ENCODE measurements at places on chromosomes 11 and 22.

DNA sequence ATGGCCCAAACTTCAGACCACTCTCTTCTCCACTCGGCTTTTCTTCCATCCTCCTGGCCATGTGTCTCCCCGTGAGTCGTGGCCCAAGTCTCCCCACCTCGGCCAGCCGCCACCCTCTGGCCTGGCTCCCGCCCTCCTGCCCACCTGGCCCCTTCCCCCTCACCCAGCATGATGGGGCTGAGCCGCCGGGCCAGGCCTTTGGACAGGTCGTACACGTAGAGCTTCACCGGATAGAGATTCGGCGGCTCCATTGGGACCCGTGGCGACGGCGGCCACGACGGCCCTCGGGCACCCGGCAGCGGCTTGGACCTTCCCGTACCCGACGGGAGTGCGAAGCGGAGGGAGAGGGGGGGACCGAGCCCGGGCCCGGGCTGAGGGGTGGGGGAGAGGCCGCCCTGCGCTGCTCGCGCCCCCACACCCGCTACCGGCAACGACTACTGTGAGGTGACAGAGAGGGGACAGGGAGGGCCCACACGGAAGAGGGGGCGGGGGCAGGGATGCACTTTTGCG lies at the start of gene DESI1:
DESI1 (minus strand) TSS at position 455 of the 510 bp plus-strand sequence; CDS start at position 251, 204 bp downstream.
- no peak for DNase-seq

DNA sequence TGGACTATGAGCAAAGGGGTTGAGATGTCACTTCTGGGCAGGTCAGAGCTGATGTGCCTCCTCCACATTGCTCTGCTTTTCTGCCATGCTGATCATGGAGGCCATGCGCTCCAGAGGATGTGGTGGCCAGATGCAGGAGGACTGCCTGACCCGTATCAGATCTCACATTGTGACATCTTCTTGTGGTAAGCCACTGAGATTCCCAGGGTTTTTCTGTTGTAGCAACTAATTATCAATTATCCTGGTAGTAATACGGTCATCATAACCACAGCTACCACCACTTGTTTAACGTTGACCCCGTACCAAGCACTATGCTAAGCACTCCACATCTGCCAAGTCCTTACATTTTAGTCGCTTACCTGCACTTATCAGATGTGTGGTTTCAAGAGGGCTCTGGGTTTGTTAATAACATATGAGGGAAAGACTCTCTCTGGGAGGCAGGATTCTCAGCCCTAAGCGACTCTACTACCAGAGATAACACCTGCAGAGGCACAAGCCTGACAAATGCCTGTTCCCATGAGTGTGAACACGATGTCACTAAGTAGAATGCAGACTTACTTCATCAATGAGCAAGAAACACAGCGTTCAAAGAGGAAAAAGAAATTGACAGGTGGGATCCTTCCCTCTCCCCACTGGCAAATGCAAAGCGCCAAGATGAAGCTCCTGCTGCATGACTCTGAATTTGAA lies 63.6 kb upstream of the TIMP3 start:
- no peak for DNase-seq

DNA sequence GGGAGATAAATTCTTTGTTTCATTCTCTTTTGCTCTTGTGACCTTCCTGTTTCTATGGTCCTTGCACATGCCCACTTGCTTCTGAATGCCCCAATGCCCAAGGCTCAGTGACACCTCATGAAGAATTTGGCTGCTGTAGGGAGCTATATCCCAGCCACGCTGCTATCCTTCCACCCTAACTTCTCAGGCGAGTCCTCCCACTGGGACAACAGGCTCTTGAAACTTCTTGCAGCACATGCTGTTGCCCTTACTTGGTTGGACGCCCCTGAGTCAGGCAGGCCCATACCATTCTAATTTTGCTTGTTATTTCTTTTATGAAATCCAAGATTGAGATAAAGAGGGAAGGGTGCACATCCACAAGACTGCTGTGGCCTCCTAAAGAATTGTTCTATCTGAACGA lies 57.6 kb upstream of the BLID start:
- no peak for DNase-seq

GRCh38 chr11:67647471-67647870 lies 3.1 kb downstream of the ACY3 start:
- DNase-seq: no peak

DNA sequence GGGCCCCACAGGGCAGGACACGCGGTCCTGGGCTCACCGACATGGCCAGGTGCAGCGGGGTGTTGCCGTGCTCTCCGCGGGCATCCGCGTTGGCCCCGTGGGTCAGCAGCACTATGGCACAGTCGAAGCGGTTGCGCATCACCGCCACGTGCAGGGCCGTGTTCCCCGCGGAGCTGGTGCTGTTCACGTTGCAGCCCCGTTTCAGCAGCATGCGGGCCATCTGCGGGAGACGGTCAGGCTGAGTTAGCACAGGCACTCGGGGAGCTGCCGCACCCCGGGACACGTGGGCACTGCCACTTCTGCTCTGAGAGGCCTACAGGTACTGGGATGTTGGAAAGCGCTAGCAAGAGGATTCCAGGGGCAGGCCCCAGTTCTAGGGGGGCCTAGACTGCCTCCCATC lies 22.3 kb upstream of the BAIAP2L2 start:
- DNase-seq: no peak

- DNase-seq: no peak
These were observed 219.7 kb downstream of the CNTN5 start for GRCh38 chr11:99240192-99241030.

- no peak for DNase-seq
These were observed 840.4 kb upstream of the TENM4 start for GRCh38 chr11:80281194-80281593.

DNA sequence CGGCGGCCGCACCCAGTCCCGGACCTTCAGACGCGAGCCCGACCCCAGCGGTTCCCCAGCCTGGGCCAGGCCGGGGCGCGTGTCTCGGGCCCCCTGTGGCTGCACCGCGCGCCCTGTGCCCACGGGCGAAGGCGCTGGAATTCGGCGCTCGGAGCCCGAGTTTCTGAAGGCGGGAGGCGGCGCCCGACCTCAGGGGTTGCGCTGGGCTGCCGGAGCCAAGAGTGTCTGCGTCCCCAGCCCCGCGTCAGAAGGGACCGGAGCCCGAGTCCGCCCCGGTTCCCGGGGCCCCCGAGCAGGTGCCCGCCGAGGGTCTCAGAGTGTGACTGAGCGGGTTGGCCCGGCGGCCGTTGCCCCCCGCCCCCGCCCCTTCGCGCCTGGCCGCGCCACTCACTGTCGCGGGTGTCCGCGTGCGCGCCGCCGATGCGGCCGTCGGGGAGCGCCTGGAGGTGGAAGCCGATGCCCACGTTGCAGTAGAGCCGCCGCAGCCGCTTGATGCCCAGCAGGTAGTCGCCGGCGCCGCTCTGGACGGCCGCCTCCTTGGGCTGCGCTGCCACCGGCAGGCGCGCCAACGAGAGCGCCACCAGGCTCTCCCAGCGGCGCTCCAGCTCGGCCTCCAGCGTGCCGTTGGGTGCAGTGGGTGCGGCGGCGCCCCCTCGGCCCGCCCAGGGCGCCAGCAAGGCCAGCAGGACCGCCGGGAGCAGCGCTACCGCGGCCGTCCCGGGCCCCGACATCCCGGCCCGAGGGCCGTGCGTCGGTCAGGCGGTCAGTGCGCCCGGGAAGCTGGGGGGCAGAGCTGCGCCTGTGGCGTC lies 583 bp downstream of the FGF4 start:
- DNase-seq: no peak

GRCh38 chr22:39343259-39344045 lies 6.3 kb upstream of the SYNGR1 start:
- DNase-seq: peak; percentile 71

DNA sequence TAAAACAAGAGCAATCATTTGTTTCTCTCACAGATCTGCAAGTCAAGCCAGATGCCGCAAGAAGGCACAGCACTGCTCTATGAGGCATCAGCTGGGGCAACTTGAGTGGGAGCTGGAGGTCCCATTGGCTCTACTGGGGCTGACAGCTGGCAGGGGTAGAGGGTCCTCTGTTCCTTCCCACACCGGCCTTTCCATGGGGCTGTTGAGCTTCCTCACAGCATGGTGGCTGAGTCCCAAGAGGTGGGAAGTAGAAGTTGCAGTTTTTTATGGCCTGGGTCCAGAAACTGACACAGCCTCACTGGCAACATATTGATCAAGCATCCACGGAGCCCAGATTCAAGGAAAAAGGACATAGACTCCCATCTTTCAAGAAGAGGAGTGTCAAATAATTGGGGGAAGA lies 34.4 kb downstream of the RPL3 start:
- DNase-seq: no peak

DNA sequence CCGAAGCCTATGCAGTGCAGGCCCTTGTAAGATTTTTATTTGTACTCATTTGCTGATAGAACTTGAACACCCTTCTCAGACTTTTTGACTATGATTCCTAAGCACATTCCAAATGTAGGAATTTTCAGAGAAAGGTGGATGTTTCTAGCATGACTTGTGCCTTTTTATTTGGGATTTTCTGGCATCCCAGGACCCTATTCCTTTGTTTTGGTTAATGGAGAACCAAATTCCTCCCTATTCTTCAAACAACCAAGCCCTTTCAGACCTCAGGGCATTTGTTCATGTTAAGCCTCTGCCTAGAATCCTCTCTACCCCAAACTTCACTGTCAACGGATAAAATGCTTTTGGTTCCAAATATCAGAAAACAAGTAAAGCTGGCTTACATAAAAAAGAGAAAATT lies 371.1 kb downstream of the DDX10 start:
- no peak for DNase-seq

DNA sequence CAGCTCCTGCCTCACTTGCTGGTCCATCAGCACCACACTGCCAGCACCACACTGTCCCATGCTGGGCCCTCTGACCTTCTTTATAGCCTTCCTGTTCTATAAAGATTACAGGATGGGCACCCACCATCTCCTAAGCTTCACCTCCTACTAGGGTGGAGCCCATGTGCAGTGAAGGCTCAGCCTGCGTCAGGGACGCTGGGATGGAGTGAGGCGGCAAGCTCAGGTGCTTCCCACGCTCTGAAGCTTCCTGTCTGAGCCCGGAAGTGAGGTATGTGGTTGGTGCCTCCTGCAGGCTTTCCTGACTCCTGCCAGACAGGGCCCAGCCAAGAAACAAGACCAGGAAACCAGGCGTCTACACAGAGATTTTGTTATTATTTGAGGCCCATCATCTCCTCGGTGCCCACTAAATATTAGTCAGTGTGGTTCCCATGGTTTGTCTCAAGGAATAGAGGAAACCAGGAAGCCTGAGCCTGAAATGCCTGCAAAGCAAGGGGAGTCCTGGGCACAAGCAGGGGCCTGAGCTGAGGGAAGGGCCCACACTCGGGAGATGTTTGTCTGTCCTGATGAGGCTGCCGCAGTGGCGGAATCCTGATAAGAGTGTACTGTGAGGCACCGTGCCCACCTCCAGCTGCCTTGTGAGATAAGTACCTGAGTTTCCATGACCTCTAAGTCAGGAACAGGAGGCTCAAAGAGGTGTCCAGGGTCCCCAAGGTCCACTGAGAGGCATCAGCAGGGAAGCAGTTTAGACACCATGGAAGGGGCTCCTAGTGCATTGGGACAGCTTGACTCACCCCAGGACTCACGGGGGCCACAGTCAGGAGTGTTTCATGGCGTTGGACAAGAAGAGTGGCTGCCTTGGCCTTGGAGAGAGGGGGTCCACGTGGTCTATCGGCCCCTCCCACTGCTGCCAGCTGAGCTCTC lies 22.0 kb downstream of the RSPH14 start:
- DNase-seq: peak; percentile 63

GRCh38 chr11:31247321-31247720 lies 122.2 kb downstream of the DCDC1 start:
- DNase-seq: no peak

DNA sequence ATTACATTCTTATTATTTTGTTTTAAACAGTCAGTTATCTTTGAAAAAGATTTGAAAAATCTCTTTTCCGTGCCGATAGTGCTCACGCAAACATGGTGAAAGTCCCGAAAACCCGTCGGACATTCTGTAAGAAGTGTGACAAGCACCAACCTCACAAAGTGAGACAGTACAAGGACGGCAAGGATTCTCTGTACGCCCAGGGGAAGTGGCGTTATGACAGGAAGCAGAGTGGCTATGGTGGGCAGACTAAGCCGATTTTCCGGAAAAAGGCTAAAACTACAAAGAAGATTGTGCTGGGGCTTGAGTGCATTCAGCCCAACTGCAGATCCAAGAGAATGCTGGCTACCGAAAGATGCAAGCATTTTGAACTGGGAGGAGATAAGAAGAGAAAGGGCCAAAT lies 28.7 kb upstream of the CTSD start:
- DNase-seq: no peak

- peak; percentile 85 for DNase-seq
These were observed 40.5 kb upstream of the RIC3 start for GRCh38 chr11:8209208-8209807.

DNA sequence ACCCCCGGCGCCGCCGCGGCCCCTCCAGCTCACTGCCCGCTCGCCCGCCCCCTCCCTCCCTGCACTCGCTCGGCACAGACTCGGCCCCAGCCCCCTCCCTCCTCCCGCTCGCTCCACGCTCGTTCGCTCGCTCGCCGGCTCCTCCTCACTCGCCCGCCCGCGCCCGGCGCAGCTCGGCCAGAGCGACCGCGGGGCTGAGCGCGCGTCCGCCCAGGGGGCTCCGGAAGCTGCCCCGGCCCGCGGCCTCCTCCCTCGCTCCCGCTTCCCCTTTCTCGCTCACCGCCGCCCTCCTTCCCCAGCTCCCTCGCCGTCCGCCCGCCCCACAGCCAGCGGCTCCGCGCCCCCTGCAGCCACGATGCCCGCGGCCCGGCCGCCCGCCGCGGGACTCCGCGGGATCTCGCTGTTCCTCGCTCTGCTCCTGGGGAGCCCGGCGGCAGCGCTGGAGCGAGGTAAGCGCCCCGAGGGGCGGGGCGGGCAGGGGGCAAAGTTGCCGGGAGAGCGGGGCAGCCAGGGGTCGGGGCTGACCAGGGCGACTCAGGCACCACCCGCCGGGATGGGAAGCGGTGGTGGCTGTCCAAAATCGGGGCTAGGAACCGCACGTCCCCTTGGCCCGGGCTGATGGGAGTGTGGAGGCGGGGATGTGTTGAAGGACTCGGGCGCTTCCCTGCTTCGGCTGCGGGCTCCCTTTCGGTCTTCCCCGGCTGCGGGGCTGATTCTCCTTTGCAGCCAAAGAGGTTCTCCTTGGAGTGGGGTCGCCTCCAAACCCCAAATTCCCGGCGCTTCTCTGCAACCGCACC lies at the start of gene SEZ6L:
SEZ6L (plus strand) TSS at position 148 of the 797 bp plus-strand sequence; CDS start at position 356, 208 bp downstream.
- DNase-seq: no peak

GRCh38 chr11:469684-470560 lies 19.8 kb downstream of the PTDSS2 start:
- no peak for DNase-seq

GRCh38 chr11:117898059-117898458 lies 21.6 kb upstream of the FXYD6 start:
- DNase-seq: no peak

DNA sequence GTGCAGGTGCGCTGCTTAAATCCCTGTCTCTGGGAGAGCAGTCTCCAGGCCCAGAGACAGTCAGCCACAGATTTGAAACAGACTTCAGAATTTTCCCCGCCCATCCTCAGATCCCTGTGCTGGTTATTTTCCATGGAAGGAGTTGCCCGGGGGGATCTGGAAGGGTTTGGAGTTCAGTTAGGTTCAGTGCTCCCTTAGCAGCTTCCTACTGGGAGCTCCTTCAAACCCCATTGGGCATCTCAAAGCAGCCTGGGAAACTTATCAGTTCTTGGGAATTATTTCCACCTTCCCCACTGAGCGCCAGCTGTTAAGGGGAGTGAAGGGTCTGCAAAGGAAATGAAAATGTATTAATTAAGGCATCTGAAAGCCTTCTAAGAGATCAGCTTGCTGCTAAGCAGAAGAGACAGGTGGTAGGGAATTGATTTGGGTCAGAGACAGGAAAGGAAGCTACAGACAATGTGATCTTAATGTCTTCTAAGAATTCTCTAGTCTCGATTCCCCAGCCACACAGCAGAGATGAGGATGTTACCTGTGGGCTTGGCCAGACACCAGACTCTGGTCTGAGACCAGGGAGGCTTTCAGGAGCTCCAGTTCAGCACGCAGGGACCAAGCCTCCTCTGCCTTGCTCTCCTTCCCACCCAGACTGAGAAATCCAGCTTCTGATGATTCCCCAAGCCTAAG lies 106.2 kb upstream of the TBCEL start:
- no peak for DNase-seq
